Urinary bladder (tissue), 4 donors: ENCODE measurements at places on chromosomes 2 and 18. TPM values are rescaled to one million over a fixed set of nuclear protein-coding genes. Genes with fewer than 3 reads are reported as not detected.

AQP12B gene
- not detected for polyA plus RNA-seq

TMEM178A gene
- polyA plus RNA-seq = 1.3 TPM

RESP18 gene
- not detected for polyA plus RNA-seq

MPP4 gene
- polyA plus RNA-seq = 0.10 TPM

SP140 gene
- 1.0 TPM for polyA plus RNA-seq

CFAP210 gene
- 0.05 TPM for polyA plus RNA-seq

LANCL1 gene
- 32.8 TPM for polyA plus RNA-seq

APCDD1 gene
- polyA plus RNA-seq = 200 TPM
